ENCODE measurements at places on chromosomes 7 and 10.
A peak's percentile ranks its signal among the peaks of the same experiment; 100 is the strongest.

DNA sequence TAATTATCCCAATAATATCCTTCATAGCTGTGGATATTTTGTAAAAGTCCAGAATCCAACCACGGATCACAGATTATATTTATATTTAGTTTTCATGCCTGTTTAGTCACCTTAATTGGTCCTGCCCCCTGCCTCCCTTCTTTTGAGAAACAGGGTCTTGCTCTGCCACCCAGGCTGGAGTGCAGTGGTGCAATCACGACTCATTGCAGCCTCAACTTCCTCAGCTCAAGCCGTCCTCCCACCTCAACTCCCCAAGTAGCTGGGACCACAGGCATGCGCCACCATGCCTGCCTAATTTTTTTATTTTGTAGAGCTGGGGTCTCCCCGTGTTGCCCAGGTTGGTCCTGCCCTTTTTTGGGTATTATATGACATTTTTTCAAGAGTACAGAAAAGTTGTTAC is 129.4 kb downstream of the KAT6B start:
- no peak overlapping the region for H3K27ac ChIP-seq
- H3K36me3 ChIP-seq: no peaks in the 10 kb centered on the region
- no peaks in the 10 kb centered on the region for H3K27me3 ChIP-seq
- H3K4me3 ChIP-seq: no peak overlapping the region

- DNase-seq: no peak
- no peak overlapping the region for H3K27ac ChIP-seq
- H3K4me3 ChIP-seq: no peak overlapping the region
Measured at GRCh38 chr10:89245802-89246201, 5.8 kb downstream of the LIPA start.

- H3K4me1 ChIP-seq: peaks cover 23% of the 10 kb centered on the region
- H3K36me3 ChIP-seq: no peaks in the 10 kb centered on the region
- peak overlapping the region; percentile 76 for H3K27ac ChIP-seq
- no peaks in the 10 kb centered on the region for H3K27me3 ChIP-seq
Measured at GRCh38 chr10:101695404-101695890, 477 bp upstream of the FBXW4 start.

- peaks cover 57% of the 10 kb centered on the region for H3K36me3 ChIP-seq
- peak; percentile 52 for DNase-seq
- H3K27me3 ChIP-seq: no peaks in the 10 kb centered on the region
- H3K4me1 ChIP-seq: peaks cover 94% of the 10 kb centered on the region
- H3K27ac ChIP-seq: peak overlapping the region; percentile 70
Measured at GRCh38 chr10:73865459-73866442, 8.6 kb downstream of the CAMK2G start.

GRCh38 chr10:86113501-86113900 is 253.1 kb downstream of the GRID1 start:
- H3K27ac ChIP-seq: no peak overlapping the region
- H3K27me3 ChIP-seq: no peaks in the 10 kb centered on the region
- DNase-seq: no peak
- H3K4me3 ChIP-seq: no peak overlapping the region
- H3K36me3 ChIP-seq: no peaks in the 10 kb centered on the region
- H3K4me1 ChIP-seq: no peaks in the 10 kb centered on the region

- H3K36me3 ChIP-seq: no peaks in the 10 kb centered on the region
- DNase-seq: no peak
- peaks cover 17% of the 10 kb centered on the region for H3K27me3 ChIP-seq
Measured at GRCh38 chr10:118251791-118252190, 90.3 kb downstream of the FAM204A start.

DNA sequence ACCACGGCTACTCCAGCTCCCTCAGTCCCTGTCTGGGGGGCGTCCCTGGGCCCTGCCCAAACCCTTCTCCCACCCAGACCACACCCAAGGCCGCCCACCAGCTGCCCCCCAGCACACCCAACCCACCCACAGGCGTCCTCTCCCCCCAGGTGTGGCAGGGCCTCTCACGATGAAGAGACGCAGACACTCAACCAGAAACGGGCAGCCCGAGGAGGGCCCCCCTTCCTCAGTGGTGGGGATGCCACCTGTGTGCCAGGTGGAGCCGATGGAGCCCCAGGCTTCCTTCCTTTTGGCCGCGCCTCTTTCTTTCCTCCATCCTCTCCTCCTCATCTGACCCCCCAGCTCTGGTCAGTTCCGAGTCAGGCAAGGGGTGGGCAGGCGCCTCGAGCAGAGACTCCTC is 28.7 kb downstream of the ADGRA1 start:
- H3K4me1 ChIP-seq: no peaks in the 10 kb centered on the region
- no peaks in the 10 kb centered on the region for H3K36me3 ChIP-seq

GRCh38 chr10:113015201-113015600 is 65.2 kb downstream of the TCF7L2 start:
- no peaks in the 10 kb centered on the region for H3K36me3 ChIP-seq
- no peaks in the 10 kb centered on the region for H3K27me3 ChIP-seq
- no peaks in the 10 kb centered on the region for H3K4me1 ChIP-seq

DNA sequence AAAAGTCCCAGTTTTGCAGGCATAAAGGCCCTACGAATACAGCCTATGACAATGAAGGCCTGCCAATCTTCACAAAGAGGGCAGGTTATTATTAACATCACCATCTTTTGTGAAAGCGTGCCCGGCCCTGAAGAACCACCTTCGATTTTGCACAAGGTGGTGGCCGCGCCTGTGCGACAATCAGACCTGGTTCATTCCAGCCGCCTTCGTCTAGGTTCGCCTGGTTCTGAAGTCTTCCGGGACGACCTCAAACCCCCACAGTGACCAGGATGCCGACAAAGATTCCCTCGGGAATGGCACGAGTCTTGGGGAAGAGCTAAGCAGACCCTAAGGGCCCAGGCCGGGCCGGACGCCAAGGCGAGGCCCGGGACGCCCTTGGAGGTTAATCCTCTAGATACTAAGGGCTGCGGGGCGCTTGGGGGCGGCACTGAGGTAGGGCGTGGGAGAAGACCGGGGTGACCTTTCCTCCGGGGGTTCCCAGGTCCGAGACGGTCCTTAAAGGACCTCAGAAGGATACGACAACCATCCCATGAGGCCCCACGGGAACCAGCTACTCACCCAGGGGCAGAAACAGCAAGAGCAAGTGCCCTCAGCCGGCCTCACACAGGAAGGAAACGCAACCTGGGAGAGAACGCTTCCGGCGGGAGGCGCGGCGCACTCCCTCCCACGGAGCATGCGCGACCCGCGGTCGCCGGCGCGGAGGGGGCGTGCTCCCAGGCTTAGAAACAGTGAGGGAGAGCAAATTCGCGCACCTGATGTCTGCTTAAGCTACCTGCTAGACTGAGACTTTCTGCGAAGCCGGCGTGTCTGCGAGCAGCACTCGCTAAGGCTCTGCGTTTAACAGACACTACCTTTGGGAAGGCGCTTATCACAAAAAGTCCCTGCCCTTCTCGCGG is at the start of gene ATAD1:
Gene ATAD1, minus strand, starts transcription at position 618 of the 896 bp plus-strand sequence. CDS start 3,627 bp downstream, outside the sequence.
- peaks cover 9% of the 10 kb centered on the region for H3K36me3 ChIP-seq
- H3K4me1 ChIP-seq: peaks cover 19% of the 10 kb centered on the region
- DNase-seq: peak; percentile 82
- H3K27ac ChIP-seq: peak within 1 kb of the TSS; percentile 93

All from CD4-positive, alpha-beta T cell (primary cell).